Endothelial cell (in vitro differentiated cells): ENCODE measurements at places on chromosomes 12 and 14. TPM values are rescaled to one million over a fixed set of nuclear protein-coding genes. Genes with fewer than 3 reads are reported as not detected.

Gene PRR4
- 3.7 TPM for total RNA-seq

Gene TPH2
- total RNA-seq = 0.10 TPM

Gene CCDC77
- total RNA-seq = 13.3 TPM

Gene AMDHD1
- not detected for total RNA-seq

Gene IL26
- total RNA-seq = not detected

Gene LRP1
- 24.7 TPM for total RNA-seq

Gene PFKM
- total RNA-seq = 97.3 TPM

Gene PTPRR
- 0.33 TPM for total RNA-seq

Gene PPP4R4
- 0.18 TPM for total RNA-seq

DNA sequence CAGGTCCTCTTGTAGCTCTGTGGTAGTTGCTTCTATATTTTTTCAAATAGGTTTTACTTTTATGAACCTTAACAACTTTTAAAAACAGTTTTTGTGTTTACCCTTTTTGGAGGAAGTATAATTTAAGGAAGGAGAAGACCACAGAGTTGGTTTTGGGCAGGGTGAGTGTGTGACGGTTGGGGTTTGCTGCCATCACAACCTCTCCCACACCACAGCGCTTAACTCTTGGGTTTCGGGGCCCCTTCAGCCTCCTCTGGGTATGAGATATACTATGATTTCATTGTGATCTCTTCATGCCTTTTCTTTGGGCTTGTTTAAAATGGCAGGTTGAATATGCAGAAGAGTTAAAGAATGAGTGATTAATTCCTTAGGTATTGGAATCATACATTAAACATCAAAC lies 228.7 kb upstream of the CRY1 start:
- DNase-seq = no peak

DNA sequence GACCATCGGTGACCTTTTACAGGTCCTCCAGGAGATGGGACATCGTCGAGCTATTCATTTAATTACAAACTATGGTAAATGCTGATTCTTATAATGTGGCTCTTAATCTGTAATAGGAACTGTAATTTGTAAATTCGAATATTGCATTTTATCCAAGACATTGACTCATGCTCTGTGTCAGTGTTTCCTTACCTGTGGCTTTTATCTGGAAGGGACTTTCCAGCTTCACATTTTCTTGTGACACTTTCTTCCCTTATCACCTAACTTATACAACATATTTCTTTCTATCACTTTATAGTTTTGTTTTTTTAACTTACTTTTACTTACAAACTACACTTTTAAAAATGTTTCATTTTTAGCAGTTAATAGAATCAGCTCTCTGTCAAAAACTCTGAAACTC lies 14.8 kb downstream of the IRAK3 start:
- DNase-seq = no peak

DNA sequence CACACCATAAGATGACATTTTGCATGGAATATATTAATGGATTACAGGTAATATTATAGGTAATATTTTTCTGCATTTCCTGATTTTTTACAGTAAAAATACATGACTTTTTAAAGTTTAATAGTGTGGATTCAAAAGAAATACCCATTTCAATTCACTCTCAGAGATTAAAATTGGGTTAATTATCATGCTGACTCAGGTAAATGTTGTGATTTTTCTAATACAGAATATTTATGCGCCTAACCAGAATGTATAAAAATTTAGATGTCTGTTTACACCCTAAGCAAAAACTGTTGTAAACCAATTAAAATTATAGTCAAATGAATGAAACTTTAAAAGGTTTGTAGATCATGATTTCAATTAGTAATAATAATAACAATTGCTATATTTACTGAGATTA lies 117.2 kb upstream of the FLRT2 start:
- DNase-seq = no peak

DNA sequence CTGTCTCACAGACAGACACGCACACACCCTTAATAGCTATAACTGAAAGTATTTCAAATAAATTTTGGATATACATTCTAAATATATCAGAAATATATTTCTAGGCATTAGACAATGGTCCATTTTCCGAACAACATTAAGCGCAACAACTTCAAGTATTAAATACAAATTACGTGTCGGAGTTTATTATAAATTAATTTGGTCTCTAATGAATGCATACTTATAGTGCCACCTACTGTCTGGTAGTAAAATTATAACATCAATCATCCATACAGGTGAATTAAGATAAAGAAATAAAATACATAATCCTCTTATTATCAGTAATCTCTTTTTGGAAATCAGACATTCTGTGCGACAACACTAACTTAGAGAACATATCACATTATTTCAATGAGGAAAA lies 27.2 kb upstream of the CMAS start:
- no peak for DNase-seq

- no peak for DNase-seq
Measured at GRCh38 chr12:65878540-65878939, 54.3 kb downstream of the HMGA2 start.

GRCh38 chr12:29286081-29286790 lies 94.7 kb downstream of the ERGIC2 start:
- DNase-seq = no peak

DNA sequence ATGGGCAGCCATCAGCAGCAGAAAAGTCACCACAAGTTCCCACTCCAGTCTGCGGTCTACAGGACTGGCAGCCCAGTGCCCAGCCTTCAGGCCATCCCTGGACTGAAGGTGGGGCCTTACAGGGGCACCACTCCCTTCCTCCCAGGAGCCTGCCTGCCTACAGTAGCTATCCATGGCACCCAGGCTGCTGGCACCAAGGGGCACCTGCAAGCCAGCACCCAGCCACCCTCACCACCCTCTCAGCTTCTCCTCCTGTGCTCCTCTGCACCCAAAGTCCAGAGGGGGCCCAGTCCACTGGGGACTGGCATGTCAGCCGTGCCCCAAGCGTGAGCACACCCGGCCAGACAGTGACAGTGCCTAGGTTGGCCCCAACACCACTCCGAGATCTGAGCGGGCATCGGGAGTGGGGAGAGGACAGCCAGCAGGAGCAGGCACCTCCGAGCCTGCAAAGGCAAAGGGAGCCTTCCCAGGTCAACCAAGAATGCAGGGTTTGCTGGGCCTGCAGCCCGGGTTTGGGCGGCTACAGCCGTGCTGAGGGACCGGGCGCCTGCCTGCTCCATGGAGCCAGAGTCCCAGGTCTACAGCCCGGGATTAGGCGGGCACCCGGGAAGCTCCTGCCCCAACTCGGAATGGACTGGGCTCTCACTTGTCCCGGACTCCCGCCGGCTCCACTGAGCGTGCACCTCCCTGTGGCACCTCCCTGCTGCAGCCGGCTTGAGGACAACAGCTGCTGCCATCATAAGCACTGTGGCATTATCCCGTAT lies 8.1 kb upstream of the OR6C65 start:
- DNase-seq = no peak

- DNase-seq = no peak
Measured at GRCh38 chr14:54642801-54643695, 76.1 kb downstream of the SAMD4A start.

DNA sequence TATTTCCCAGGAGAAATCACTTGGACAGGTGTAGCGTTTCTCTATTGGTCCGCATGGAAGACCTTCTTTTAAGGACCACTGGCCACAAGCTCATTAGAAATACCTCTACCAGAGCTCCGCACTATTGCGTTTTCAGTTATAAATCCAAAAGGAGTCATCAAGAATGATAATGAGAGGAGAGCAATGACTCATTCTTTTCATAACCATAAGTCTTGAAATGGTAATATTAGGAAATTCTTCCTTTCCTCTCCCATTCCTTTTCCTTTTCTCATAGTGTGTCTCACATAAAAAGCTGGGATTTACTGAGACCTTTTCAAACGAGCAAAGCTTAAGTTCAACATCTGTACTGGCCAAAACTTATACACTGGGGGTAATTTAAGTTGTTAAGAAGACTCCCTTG lies 215.7 kb downstream of the CPNE8 start:
- no peak for DNase-seq

DNA sequence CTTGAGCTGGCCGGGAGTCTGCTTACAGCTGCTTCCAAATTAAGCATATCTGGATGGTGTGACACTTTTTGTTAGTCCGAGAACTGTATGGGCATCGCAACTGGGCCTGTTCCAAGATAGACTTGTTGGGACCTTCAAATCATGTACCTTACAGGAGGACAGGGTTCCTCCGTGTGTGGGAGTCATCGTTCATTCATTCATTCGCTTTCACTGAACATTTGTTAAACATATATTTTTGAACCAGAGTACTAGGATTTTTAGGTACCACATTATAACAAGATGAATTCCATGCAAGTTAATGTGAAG lies 387 bp upstream of the IPO8 start:
- no peak for DNase-seq

DNA sequence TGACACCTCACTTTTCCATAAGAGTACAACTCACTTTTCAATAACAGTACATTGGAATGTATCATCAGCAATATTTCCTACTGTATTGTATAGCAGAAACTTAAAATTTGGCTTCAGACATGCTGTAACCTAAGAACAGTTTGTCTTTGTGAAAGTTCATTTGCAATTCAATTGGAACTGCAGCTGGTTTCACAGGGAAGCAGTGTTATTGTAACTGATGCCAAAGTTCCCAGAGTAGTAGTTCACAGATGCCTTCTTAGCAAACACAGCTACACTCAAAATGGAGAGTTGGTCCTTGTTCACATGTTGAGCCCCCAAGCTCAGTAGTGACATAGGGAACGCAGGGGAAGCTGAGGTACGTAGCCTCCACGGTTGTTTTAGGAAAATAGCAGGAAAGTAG lies 23.3 kb downstream of the PPP1R36 start:
- DNase-seq = no peak

GRCh38 chr14:97916100-97916499 lies 1118.9 kb downstream of the VRK1 start:
- DNase-seq = no peak

DNA sequence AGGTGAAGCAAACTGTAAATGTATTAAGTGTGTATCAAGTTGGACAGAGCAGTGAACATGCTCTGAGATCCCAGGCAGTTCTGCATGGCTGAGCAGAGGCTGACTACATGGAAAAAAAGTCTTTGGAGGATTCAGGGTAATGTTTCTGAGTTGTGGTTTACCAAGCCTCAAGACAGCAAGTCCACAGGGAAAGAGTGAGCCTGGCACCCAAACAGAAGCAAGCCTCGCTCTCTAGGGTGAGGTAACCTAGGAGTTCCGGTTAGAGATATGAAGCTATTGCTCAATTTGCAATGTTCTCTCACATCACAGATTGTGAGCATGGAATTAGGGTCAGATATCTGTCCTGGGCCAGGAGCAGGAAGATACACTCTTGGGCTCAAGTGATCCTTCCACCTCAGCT lies 158.6 kb downstream of the MON2 start:
- no peak for DNase-seq

DNA sequence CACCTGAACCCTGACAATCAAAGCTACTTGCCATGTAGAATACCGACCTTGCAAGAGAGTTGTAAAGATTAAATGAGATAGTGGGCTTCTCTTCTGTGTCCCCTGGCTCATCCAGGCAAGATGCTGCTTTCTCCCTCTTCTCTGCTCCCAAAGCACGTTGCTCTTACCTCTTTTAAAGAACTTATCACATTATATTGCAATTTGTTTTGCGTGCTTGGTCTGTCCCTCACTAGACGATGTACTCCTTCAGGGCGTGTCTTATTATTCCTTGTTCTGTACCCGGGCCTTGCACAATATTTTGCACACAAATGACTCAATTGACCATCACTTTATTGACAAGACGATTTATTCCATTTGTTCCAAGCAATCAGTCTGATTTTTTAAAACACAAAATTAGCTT lies 3.3 kb downstream of the DCN start:
- no peak for DNase-seq
